ENCODE measurements at places on chromosomes 2 and 18. TPM values are rescaled to one million over a fixed set of nuclear protein-coding genes. Genes with fewer than 3 reads are reported as not detected.

SIX3 gene
- not detected for total RNA-seq

GRCh38 chr2:240358821-240359397 lies 76.6 kb upstream of the GPC1 start:
- no peak for DNase-seq

DNA sequence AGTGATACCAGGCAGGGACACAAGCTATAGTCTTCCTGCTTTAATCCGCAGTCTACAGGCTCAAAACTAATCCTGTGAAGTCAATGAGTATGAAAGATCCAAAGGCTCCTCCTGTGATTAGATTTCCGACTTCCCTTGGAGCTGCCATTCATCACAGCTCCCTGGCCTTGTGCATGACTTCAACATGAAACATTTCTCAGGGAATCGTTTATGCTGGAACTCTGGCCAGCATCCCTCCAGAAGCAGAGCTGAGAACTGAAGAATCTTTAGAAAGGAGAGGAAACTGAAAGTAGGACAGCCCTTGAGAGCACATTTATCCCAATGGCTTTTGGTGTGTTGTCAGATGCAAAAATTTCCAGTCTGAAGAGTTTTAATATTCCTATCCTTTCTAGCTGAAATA lies 84.3 kb upstream of the SESTD1 start:
- DNase-seq = no peak

FOXD4L1 gene
- 0.11 TPM for total RNA-seq

DNA sequence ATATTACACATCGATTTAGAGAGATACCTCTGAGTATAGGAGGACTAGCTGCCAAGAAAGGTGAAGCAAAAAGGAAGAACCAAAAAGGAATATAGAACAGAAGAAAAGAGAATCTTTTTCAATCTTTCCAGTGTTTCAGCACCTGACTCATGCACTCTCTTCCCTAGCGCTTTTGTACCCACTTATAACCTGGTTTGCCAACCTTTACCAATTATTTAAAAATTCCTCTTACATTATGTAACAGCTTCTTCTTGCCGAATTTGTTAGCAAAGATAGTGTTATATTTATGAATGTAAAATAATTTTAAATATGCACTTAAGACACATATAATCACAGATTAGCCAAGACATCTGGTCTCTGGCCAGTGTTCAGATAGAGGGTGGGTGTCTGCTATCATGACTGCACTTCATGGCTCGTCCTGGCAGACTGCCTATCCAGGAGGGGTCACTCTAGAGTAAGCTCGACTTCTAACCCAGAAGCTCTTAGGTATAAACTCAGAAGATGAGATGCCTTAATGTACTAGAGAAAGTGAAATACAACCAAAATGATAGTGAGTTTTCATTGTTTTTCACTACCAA lies 122.9 kb downstream of the ATAD2B start:
- DNase-seq = peak; percentile 31

ALPG gene
- not detected for total RNA-seq

DNA sequence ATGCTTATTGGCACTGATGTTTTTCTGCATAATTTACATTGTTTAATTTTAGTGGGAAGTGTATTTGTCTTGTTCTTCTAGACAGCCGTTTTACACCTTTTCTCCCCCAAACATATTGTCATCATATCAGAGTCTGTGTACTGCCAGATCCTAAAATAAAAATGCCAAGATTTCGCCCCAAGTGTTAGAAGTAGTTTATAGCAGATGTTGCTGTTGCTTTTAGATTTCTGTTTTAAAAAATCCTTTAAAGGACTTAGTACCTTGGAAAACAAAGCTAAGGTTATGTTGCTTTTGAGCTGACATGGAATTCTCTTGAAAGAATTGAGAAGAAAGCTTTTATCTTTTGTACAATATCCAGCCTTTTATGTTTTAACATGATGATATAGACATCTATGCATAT lies 36.0 kb downstream of the NAB1 start:
- DNase-seq = no peak

DNA sequence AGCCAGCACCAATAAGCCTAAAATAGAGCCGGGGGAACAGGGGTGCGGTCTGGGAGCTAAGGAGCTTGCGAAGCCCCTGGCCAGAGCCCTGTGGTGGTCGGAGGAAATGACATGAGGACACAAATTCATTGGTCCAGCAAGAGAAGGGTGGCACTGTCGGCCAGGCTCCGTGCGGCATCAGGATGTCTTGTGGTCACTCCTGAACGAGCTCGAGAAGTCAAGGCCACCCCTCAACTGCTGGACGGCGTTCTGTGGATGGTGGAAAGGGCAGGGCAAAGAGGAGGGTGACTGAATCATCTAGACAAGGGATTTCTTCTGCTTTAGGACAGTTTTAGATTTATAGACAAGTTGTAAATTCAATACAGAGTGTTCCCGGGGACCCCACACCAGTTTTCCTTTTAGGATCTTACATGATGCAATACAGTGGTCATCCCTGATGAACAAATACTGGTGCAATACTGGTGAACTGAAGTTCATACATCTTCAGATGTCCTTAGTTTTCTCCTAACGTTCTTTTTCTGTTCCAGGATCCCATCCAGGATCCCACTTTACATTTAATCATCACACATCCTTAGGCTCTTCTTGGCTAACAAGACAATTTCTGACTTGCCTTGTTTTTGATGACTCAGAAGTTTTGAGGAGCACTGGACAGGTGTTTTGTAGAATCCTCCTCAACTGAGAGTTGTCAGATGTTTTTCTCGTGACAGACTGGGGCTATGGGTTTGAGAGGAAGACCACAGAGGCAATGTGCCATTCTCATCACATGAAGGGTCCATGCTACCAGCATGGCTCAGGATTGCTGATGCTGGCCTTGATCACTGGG lies 13.2 kb downstream of the EDAR start:
- DNase-seq = no peak

DNA sequence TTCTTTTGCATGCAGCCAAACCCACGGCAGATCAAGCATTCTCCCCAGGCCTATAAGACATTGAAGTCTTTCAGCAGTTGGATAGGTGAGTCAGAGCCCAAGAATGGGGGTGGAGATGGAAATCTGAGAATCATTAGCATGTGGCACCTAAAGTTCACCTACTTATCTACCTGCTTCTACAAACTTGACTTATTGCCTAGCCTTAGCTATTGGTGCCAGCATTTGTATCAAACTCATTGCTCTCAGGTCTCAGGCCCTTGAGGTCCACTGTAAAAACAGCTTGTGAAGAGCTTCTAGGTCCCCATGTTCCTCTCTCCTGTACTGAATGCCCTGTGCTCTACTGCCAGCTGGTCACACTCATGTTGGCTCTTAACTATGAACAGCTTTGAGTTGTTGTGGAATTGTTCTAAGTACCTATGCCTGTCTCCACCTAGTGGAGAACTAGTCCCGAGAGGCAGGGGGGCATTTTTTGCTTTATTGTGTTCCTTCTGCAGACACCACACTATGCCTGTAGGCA lies 278.4 kb upstream of the SPRED2 start:
- DNase-seq = no peak

MARCHF4 gene
- 0.08 TPM for total RNA-seq

DNA sequence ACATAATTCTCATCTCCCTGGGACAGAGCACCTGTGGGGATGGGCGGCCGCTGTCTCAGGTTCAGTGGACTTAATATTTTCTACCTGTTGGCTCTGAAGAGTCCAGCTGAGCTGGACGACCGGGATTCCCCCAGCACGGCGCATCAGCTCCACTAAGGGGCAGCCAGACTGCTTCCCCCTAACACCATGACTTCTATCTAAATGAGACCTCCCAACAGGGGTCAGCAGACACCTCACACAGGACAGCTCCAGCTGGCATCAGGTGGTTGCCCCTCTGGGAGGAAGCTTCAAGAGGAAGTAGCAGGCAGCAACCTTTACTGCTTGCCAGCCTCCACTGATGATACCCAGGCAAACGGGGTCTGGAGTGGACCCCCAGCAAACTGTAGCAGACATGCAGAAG lies 226.0 kb upstream of the DSEL start:
- no peak for DNase-seq

DNA sequence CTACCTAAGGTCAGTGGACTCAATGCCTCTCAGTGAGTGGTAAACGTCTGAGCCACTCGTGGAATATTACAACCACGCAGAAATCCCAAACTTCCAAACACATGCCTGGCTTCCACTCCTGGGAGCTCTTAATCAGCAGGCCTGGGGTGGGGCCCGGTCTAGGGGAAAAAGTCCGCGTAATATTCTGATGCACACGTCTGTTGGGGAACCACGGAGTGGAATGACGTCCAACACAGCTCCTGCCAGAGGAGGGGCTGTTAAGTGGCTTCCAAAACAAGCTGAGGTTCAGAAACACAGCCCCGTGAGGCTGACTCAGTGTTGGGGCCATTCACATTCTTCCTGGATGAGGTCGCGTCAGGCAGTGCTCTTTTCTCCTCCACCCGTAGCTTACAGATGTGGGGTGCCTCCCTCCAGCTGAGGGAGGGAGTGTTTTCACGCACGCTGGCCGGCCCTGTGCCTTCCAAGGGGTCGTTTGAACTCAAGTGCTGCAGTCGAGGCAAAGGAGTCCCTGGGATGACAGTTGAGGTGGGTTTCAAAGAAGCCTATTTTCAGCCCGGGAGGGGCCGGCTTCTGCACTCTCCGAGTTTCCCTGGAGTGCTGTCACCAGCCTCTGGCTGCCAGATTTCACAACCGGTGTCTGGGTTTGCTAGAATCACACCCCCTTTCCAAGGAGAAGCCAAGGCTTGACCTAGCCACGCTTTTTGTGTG lies 73.1 kb downstream of the ACKR3 start:
- peak; percentile 86 for DNase-seq

DNA sequence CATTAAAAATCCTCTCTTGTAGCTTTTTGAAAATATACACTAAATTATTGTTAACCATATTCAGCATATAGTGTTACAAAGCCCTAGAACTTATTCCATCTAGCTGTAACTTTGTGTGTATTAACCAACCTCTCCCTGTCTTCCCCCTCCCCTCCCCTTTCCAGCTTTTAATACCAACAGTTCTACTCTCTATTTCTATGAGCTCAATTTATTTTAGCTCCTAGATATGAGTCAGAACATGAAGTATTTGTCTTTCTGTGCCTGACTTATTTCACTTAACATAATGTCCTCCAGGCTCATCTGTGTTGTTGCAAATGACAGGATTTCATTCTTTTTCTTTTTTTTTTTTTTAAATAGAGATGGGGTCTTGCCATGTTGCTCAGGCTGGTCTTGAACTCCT lies 45.1 kb downstream of the GPD2 start:
- DNase-seq = no peak

DNA sequence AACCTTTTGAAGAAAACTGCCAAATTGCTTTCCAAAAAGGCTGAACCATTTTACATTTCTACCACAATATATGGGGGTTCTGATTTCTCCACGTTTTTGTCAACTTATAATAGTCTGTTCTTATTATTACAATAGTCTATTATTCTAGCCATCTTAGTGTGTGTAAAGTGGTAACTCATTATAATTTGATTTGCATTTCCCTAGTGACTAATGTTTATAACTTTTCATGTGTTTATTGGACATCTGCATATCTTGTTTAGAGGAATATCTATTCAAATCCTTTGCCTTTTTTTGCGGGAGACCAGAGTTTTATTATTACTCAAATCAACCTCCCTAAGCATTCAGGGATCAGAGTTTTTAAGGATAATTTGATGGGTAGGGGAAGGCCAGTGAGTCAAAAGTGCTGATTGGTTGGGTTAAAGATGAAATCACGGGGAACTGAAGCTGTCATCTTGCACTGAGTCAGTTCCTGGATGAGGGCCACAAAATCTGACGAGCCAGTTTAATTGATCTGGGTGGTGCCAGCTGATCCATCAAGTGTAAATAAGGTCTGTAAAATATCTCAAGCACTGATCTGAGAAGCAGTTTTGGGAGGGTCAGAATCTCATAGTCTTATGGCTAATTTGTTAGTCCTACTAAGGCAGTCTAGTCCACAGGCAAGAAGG lies 303.4 kb upstream of the NCKAP5 start:
- DNase-seq = no peak

DNA sequence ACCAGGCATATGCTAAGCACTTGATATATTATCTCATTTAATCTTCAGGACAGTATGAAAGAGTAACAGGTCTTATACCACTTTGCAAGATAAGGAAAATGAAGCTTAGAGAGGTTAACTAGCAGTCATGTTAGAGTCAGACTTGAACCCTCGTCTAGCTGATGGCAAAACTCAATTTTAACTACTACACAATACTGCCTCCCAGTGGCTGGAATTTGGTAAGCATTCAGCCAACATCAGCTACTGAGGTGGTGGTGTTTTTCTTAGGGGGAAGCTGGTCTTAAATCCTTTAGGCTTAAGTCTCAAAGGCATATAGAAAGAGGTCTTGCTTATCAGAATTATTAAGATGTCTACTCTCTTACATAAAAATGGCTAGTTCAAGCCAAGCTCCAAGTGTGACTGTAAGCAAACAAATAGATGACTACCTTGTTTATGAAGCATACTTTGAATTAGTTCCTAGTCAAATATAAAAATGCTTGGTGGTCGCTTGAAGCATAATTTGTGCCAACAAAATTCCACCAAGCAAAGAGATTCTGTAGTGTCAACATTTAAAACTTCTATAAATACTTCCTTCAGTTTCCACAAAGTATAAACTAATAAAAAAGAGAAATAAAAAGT lies 325.4 kb upstream of the FIGN start:
- no peak for DNase-seq

DNA sequence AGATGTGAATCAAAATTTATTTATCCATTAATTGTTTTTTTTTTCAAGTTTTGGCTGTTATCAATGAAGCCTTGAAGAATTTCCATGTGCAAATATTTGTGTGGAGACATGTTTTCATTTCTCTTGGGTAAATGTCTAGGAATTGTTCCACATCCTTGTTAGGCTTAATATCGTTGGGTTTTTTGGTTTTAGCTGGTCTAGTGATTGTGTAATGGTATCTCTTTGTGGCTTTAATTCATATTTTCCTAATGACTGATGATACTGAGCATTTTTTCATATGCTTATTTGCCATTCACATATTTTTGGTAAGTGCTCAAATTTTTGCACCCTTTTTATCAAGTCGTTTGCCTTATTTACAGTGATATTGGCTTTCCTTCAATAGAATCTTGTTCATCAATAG lies 250.3 kb upstream of the EPHA4 start:
- no peak for DNase-seq

DNA sequence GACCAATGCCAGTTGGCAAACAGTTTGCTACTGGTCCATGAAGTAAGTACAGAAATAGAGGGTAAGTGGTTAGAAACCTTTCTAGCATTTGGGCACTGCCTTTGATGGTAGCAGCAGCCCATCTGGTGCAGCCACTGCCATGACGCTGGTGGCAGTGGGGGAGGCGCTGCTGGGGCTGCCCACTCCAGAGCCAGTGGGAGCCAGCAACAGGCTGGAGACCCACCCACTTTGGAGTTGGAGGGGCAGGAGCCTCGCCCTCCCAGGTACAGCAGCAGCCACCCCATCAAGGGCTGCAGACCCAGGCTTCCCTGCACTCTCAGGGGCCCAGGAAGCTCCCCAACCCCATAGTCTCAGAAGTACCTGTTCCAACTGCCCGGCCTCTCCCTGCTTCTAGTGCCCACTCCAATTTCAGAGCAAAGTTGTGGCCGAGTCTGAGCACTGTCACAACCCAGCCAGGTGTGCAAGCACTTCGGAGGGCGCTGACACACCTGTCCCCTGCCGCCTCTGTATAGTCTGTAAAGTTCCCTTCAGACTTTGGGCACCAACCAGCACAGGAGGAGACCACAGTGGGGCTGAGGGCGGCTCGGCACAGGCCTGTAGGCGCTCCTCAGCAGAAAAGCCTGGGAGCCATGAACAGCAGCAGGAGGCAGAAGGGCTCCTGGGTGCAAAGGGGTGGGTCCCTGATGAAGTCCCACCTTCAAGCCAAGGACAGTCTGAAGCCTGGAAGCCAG lies 125.6 kb upstream of the CCDC150 start:
- no peak for DNase-seq
